AG04450 (cell line): ENCODE measurements at places on chromosomes 5 and 9.

DNA sequence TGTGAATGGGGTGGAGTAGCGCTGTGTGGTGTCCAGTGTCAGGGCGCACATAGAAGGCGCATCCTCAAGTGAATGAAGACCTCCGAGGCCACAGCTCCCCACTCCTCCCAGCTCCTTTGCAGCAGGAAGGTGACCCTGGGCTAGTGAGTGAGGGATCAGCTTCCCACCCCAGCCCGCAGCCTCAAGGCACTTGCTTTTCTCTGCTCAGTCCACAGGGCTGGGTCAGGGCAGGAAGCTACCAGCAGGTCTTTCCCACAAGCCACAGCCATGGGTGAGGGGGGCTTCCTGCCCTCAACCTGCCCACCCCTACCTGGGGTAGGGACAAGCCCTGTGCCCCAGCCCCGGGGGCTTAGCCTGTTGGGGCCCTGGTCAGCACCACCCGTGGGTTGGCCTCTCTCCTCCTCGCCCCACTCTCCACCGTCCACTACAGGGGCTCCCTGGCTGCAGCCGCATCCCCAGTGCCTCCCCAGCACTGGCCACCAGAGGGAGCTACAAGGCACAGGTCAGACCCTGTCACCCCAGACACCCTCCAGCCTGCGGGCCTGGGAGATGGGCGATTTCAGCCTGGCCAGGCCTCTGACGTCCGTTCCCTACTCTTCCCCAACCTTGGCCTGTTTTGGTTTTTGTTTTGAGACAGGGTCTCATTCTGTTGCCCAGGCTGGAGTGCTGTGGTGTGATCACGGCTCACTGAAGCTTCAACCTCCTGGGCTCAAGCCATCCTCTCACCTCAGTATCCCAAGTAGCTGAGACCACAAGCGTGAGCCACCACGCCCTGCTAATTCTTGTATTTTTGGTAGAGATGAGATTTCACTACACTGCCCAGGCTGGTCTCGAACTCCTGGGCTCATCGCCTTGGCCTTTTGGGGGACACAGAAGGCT is 1.3 kb upstream of the ABCA2 start:
- no peak for DNase-seq

DNA sequence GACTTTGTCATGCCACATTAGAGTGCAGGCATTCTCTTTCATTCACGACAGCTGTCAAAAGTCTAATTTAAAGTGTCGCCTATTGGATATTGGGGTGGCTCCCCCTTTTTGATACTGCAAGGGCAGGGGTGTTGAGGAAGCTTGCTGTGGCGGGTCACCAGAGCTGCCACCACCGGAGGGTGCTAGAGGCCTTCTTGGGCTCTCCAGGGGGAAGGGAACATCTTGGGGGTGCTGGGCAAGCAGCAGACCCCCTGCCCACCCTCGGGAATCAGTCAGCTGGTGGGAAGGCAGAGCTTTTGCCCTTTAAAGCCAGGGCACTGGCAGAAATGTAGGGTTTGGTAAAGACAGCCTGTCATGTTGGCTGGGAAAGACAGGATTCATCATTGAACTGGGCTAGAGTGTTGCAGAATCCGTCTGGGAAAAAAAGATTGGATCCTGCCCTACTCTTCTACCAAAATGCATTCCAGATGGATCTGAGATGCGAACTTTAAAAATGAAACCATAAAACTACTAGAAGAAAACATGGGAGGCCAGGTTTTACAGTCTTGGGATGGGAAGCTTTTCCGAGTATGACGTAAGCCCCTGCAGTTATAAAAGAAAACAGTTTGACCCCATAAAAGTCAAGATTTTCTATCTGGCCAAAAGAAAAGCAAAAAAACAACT is 22.3 kb downstream of the COL5A1 start:
- no peak for DNase-seq

- DNase-seq, result no peak
Observed at GRCh38 chr5:35899800-35900199, 38.6 kb downstream of the CAPSL start.

GRCh38 chr9:131843989-131844744 is 104.3 kb upstream of the RAPGEF1 start:
- DNase-seq, result no peak

DNA sequence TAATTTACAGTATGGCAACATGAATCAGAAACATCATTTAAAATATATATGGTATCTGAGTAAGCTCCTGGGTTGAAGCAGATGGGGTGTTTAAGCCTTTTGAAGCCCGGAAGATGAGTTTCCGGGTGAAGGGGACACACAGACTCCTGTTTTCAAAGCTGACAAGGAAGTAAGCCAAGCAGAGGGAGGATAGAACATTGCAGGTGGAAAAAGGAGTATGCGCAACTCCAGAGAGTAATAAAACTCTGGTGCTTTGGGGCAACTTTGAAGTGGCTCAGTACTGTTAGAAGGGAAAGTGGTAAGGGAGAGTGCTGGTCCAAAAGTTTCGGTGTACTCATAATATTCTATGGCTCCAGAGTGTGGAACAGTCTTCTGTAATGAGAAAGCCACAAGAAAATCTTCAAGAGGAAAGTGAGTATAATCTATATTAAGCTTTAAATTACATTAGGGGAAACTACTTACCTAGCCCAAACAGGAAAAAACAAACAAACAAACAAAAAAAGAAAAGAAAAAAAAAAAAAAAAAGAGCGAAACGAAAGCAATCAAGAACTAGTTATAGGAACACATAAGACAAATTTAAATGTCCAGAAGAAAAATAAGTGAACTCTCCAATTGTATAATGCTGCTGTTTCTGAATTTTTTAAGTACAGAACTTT is 2.3 kb upstream of the ST8SIA4 start:
- no peak for DNase-seq

- no peak for DNase-seq
Observed at GRCh38 chr5:99355881-99356280, 427.1 kb upstream of the CHD1 start.

GRCh38 chr9:133594310-133594709 is 14.9 kb downstream of the FAM163B start:
- no peak for DNase-seq

DNA sequence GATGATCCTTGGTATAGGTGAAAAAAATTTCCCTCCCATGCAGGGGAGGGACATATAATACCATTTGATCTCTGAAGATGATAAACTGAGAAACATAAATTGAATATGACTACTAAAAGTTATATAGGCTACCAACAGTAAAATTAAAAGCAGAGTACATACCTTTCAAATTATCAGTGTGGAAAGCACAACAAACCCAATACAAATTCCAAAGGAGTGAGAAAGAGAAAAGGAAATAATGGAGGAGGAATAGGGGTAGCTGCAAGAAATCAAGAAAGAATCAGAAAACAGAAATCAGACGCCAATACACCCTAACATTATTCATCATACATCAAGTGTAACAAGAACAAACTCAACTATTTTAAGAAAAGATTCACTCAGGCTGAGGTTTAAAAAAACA is 17.7 kb downstream of the GNAQ start:
- no peak for DNase-seq

- DNase-seq, result no peak
Observed at GRCh38 chr5:139652788-139653241, 4.7 kb downstream of the CXXC5 start.

DNA sequence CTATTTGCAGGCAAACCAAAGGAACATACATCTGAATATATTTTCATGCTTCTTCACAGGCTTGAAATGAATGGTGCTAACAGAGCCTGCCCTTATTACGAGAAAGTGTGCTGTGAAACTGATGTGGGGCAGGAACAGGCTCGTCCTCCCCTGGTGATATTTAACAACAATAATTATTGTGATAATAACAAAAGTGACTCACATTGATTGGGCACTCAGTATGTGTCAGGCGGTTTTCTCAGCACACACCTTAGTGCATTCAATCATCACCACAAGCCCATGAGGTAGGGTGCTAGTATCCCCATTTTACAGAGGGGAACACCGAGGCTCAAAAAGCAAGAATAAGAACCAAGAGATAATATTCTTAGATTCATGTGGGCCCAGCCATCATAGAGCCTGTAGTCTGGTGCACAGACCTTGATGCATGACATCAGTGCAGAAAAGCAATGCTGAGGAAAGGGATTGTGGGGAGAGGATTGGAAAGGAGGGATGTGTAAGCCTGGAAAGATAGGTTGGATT is 18.1 kb upstream of the BOD1 start:
- no peak for DNase-seq

DNA sequence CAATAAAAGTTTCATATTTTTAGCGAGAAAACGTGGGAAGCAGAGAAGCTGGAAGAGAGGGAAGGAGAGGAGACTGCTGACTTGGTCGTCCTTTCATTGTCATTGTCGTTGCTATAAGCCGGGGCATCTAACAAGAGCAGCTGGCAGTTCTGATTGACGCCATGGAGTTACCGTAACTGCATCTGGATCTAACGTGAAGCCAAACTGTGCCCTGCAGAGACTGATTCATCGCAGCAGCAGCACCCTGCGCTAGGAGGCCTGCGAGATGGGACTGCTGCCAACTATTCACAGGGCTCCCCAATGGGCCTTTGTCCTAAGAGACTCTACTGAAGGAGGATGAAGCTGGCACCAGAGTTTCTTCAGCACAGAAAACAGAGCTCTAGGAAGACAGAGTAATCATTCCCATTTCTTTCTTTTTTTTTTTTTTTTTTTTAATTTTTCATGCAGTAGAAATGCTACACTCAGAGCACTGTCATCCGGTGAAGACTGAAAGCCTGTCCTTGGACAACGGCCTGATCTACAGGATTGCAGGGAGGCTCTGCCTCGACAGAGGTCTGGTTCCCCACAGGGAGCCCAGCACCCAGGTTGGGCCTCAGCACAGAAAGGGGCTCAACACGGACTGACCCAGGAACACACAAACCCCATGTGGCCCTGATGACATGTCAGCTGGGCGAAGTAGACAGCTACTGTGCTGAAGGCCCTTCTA is 47.8 kb downstream of the RETREG1 start:
- no peak for DNase-seq

- DNase-seq, result peak; percentile 98
Observed at GRCh38 chr5:56123531-56124243, 109.4 kb downstream of the ANKRD55 start.

DNA sequence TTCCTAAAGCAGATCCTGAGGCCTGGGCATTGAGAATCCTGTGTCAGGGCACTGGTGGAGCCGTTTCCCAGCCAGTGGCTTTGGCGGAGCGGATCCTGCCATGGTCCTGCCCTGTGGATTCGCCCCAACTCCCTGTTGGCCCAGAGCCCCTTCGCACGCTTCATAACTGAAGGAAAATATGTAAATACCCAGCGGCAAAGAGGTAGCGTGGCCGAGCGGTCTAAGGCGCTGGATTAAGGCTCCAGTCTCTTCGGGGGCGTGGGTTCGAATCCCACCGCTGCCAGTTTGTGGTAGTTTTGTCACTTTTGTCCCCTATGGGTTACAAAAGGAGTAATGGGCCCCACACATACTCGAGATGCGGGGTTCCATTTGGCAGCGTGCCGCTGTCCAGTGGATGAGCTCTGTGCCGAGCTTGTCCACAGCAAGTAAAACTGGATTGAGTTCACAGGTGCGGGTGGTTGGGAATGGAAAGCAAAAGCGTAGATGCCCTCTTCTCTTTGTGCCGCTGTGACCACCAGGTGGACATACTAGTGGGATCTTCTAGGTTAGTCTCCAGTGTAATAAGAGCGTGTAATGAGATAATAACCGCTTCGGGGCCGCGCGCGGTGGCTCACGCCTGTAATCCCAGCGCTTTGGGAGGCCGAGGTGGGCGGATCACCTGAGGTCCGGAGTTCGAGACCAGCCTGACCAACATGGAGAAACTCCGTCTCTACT is 17.3 kb downstream of the TRIM7 start:
- DNase-seq, result peak; percentile 55

DNA sequence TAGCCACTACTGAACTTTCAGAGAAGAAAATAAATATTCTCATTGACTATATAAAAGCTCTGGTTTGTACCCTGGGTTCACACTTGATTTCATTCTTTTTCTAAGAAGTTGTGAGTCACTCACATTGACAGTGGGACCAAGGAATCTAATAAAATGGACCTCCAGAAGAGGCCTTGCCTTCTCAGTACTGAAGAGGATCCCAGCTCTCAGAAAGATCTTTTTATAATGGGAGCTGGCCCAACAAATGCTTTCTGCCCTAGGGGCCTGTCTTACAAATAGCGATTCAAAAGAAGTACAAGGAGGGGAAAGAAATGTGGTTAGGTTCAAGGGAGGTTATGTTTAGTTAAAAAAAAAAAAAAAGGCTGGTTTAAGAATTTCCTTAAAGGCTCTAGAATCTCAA is 237.9 kb downstream of the ISL1 start:
- DNase-seq, result no peak

- DNase-seq, result no peak
Observed at GRCh38 chr9:121876255-121876654, 216.9 kb downstream of the TTLL11 start.

- DNase-seq, result no peak
Observed at GRCh38 chr5:96447949-96448348, 14.9 kb upstream of the PCSK1 start.

GRCh38 chr5:16446993-16447392 is 18.6 kb downstream of the ZNF622 start:
- DNase-seq, result no peak

- no peak for DNase-seq
Observed at GRCh38 chr5:90916947-90917800, 358.6 kb downstream of the ADGRV1 start.

GRCh38 chr9:30723656-30724055 is 1660.8 kb upstream of the ACO1 start:
- no peak for DNase-seq

DNA sequence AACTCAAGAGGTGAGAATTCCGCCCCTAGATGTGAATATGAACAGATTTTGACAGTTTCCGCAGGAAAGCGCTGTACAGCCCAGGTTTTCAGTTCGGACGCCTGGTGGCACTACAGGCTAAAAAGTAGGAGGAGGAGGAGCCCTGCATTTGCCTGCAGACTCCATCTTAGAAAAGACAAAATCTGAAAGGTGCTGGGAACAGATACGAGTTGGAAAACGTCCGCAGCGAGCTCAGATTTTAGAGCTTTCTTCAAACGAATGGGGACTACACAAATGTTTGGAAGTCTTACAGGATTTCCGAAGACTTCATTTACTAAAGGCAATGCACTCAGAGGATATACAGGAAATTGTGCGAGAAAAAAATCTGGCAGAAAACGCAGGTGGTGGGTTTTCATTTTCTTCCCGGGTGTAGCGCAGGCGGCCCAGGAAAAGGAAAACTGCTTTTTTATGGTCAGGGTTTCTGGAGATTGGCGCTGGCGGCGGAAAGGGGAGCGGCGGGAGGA is 9.9 kb upstream of the PCDHB2 start:
- DNase-seq, result no peak

GRCh38 chr9:8382777-8383527 is 583.4 kb upstream of the DMAC1 start:
- DNase-seq, result no peak

DNA sequence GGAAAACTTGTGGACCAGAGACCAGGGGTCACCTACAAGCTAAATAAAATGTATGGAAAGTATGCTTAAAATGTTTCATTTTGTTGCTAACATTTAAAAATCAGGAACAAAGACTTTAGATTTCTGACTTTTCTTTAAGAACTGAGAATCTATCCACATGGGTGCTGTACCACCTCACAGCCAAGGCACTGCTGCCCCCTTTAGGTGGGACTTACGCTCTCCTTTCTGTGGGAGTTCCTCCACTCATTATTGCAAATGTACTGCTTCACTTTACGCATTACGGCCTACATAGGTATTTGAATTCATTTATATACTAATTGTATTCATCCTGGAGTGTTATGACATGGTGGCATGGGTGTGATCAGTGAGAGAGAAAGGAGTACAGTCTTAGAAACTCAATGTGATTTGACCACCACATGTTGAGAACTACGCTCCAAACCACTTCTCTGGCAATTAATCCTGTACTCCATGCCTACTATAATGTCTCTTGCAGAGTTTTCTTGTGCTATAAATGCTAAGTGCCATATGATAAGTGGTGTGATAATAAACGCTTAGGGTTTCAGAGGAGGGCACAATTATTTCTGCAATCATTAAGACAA is 24.7 kb upstream of the CETN3 start:
- DNase-seq, result no peak
